ENCODE measurements at places on chromosomes 3 and 15.

DNA sequence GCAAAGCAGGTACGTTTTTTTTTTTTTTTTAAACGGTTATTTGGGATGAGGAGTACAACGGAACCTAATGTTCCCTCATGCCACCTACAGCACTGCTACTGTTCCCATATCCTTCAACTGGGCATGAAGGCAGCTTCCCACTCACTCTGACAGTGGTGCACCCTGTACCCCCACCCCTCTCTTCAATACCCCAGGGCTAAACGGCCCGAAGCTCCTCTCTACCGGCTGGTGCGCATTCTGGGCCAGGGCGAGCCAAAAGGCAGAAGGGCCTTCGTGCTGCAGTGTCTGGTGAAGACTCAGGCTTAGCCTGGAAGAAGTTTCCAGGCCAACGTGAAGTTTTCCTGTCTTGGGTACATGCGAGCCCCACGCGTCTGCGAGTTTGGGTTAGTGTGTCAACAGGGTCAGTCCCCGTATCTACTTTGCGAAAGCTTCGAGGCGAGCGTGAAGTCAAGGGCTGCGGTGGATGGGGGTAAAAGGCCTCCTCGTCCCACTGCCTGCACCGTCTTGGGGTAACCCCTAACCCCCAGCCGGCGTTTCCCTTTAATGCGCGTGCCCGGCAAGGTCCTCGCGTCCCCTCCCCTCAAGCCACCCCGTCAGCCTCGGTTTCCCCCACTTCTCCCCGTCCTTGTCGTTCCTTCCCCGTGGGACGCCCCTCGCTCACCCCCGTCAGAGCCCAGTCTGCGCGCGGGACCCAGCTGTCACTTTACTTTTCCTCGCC, 765 bp upstream of the UBE2E2 start:
- DNase-seq: no peak

GRCh38 chr3:115833074-115833473, 209.8 kb downstream of the GAP43 start:
- DNase-seq: no peak

GRCh38 chr15:52289629-52290081, 5.9 kb downstream of the MYO5C start:
- no peak for DNase-seq

GRCh38 chr3:15794842-15795650, 2.7 kb downstream of the ANKRD28 start:
- DNase-seq: no peak

DNA sequence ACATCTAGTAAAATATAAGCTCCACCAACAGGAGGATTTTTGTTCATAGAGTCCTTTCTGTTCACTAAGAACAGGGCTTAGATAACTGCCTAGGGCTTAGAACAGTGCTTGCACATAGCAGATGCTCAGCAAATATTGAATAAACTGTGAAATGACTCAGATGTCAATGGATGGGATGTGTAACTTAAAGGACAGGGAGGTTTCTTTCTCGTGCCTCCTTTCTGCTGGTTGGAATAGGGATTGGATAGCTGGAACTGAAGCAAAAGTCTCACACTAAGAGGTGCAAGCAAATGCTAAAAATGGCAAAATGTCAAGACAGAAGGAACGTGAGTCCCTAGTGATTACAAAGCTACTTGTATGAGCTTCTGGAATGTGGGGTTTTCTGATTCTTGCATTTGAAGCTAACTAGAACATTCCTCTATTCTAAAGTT, 392.8 kb upstream of the WNT5A start:
- no peak for DNase-seq

All from GF-D8 (cell line).